H7 (cell line): ENCODE measurements at places on chromosomes 1 and 21. TPM values are rescaled to one million over a fixed set of nuclear protein-coding genes. Genes with fewer than 3 reads are reported as not detected.

The ESRRG gene
- total RNA-seq: 2.3 and 2.4 TPM in 2 replicates

The P3H1 gene
- 139 and 148 TPM in 2 replicates for total RNA-seq

DNA sequence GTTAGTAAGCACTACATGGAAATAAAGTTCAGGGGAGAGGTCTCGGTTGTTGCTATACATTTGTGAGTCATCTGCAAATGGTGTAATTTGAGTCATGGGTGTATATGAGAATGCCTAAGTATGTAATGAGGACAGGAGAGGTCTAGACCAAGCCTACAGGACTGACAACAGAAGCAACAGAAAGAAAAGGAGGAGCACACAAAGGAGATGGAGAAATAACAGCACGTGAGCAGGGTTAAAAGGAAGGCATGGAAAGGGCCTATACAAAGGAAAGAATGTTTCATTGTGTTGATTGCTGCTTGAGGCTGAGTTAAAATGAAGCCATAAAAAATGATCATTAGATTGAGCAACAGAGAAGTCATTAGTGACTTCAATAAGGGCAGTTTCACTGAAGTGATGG, 28.0 kb upstream of the PRKAA2 start:
- DNase-seq: no peak

DNA sequence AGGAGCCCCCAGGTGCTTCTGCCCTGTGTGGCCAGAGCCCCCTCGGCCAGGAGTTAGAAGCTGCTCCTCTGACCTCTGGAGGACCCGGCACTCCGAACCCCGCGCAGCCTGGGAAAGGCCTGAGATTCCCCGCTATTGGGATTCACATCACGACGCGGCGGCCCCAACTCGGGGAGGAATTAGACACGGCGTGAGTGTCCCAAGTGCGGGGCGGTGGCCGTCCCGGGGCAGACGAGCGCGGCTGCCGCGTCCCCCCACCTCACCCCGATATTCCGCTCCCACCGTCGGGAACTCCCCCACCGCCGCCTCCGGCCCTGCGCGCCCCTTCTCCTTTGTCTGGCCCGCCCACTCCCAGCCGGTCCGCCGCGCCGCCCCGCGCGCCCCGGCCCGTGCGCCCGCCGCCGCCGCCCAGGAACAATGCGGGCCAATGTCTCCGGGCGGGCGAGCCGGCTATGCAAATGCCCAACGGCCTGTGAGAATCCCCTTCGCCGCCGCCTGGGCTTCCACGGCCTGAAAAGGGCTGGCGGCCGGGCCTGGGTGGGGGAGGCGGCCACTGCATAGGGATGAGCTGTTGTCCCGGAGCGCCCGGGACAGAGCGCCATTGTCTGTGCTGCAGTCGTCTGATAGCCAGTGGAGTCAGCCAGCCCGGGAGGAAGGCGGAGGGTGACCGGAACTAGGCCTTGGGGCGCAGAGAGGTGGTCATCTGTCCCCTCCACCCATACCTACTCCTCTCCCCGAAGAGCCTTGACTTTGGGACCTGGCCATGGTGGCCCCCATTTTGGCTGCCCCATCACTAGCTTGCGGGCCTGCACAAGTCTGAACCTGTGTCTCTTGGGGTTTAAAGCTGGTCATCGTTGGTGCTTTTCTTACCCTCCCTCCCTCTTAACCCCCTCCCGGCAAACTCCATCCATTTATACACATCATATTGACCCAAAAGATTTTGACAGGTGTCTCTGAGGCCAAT, 19.4 kb downstream of the RHBG start:
- peak; percentile 92 for DNase-seq

DNA sequence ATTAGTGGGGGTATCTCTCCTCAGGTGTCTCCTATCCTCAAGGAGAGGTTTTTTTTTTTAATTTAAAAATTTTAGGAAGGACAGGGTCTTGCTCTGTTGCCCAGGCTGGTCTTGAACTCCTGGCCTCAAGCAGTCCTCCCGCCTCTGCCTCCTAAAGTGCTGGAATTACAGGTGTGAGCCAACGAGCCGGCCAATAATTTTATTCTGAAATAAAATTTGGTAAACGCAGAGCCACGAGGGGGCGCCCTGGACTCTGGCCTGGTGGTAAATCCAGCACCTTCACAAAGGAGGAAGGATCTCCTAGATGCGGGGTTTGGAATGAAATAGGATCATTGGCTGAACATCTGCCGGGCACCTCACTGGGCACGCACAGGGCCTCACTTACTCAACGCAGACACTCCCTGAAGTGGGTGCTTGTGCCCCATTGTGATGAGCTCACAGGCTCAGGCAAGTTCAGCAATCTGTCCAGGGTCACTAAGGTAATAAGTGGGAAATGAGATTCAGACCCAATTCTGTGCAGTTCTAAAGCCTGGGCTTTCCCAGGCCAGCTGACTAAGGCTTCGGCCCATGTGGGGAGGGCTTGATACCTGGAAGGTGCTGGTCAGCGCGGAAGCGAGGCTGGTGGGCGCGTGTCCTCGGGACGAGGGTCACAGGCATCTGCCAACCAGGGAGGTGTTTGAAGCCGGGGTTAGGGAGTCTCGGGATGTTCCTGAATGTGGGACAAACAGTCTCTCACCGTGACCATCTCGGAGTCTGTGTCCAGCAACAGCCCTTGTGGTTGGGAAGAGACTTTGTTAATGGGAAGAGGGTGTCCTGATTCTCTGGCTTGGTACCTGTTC, 32.7 kb upstream of the ETV3 start:
- peak; percentile 68 for DNase-seq

DNA sequence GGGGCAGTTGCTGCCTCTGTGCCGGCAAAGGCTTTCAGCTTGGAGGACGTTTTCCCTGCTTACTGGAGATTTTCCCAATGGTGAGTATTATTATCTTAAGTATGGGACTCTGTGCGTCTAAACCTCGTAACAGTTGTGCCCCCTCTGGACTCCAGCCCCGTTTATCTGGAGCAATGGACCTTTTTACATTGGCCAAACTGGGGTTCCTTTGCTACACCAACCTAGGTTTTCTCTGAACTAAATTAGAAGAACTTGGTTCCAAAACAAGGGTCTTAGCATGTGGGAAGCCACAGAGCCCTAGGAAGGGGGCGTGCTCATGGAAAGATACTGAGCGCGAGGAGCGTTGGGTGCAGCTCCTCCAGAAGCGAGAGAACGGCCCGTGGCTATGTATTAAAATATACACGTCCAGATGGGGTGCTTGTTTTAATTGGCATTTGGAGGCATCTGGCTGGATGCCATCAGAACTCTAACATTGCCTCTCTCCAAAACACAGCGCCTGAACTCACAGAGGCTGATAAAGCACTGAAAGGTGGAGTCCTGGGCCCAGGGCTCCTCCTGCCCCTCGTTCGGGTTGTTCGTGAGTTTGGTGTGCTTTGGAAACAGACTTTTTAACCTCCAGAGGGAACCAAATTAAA, 28.4 kb downstream of the POFUT2 start:
- peak; percentile 23 for DNase-seq
